Activated naive CD8-positive, alpha-beta T cell treated with anti-CD3 and anti-CD28 coated beads for 36 hours (primary cell): ENCODE measurements at places on chromosomes 12 and 14. TPM values are rescaled to one million over a fixed set of nuclear protein-coding genes. Genes with fewer than 3 reads are reported as not detected.

Gene SDR9C7
- not detected for total RNA-seq

GRCh38 chr12:30964896-30965612 lies 38.5 kb downstream of the TSPAN11 start:
- no peak for DNase-seq
- H3K27me3 ChIP-seq = no peaks in the 10 kb centered on the region
- H3K4me3 ChIP-seq = no peak overlapping the region
- H3K27ac ChIP-seq = no peak overlapping the region
- H3K4me1 ChIP-seq = no peaks in the 10 kb centered on the region
- no peaks in the 10 kb centered on the region for H3K36me3 ChIP-seq

Gene NFE2
- not detected for total RNA-seq

DNA sequence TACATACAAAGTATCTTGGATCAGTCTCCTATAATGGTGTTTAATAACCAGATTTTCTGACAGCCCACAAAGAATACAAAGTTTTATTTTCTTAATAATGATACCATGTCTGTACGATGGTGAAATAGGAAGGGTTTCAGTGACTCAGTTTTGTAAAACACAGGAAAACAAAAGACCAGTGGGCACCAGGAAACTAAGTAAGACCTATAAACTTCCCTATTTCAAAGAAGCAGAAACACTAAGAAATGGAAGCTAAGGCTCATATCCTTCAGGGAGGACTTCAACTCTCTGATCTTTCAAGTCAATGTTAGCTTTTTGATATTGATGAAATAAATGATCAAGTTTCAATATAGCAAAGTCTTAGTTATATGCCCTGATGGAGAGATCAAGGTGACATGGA lies 196.0 kb downstream of the DUSP6 start:
- no peak overlapping the region for H3K4me3 ChIP-seq
- H3K27me3 ChIP-seq = peaks cover 7% of the 10 kb centered on the region
- no peak for DNase-seq

DNA sequence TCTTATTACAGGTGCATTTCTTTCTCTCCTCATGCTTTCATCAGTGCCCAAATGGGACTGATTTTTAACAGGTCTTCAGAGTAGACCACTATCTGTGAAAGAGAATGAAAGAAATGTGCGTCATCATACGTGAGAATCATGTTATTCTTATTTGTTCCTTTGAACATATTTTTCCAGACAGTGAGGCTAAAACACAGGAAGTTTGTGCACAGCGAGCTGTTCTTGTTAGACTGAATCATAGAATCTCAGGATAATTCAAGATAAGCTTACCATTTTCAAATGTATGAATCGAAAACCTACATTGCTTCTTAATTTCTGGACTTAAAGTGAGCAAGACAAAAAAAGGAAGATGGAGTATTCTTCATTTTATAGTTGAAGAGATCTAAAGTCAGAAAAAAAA lies 383.1 kb downstream of the EGLN3 start:
- H3K27me3 ChIP-seq = no peaks in the 10 kb centered on the region
- no peaks in the 10 kb centered on the region for H3K4me1 ChIP-seq
- no peak overlapping the region for H3K27ac ChIP-seq
- H3K36me3 ChIP-seq = no peaks in the 10 kb centered on the region
- no peak for DNase-seq

Gene CMA1
- total RNA-seq = 0.25 TPM

Gene KRT81
- not detected for total RNA-seq

DNA sequence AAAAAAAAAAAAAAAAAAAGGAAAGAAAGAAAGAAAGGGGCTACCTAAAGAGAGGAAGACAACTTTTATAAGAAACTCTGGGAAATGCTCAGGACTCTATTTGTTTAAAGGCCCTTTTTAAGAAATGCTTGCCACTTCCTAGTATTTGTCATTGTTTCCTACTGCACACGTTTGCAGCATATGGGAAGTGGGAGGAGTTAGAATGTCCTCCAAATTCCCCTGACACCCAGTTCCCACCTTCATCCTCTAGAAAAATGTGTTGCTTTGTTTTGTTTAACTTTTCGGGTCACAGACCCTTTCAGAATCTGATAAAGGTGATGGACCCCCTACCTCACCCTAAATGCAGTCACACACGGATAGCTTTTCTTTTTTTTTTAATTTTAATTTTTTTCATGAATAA lies 40.8 kb downstream of the NINJ2 start:
- no peaks in the 10 kb centered on the region for H3K36me3 ChIP-seq
- H3K4me1 ChIP-seq = peaks cover 32% of the 10 kb centered on the region
- H3K27me3 ChIP-seq = no peaks in the 10 kb centered on the region
- no peak for DNase-seq

DNA sequence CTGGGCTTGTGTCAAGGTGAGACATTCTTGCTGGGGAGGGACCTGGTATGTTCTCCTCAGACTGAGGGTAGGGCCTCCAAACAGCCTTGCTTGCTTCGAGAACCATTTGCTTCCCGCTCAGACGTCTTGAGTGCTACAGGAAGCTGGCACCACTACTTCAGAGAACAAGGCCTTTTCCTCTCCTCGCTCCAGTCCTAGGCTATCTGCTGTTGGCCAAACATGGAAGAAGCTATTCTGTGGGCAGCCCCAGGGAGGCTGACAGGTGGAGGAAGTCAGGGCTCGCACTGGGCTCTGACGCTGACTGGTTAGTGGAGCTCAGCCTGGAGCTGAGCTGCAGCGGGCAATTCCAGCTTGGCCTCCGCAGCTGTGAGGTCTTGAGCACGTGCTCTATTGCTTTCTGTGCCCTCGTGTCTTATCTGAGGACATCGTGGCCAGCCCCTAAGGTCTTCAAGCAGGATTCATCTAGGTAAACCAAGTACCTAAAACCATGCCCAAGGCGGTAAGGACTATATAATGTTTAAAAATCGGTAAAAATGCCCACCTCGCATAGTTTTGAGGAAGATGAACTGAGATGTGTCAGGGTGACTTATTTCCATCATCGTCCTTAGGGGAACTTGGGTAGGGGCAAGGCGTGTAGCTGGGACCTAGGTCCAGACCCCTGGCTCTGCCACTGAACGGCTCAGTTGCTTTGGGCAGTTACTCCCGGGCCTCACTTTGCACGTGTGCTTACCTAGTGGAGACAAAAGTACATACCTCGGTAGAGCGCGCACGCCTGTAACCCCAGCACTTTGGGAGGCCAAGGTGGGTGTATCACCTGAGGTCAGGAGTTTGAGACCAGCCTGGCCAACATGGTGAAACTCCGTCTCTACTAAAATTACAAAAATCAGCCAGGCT lies 4.3 kb downstream of the GAPDH start:
- DNase-seq = peak; percentile 28
- H3K27ac ChIP-seq = peak overlapping the region; percentile 99
- H3K27me3 ChIP-seq = peaks cover 29% of the 10 kb centered on the region
- H3K4me1 ChIP-seq = peaks cover 50% of the 10 kb centered on the region
- peak overlapping the region; percentile 99 for H3K4me3 ChIP-seq
- peaks cover 47% of the 10 kb centered on the region for H3K36me3 ChIP-seq

GRCh38 chr12:60075091-60075490 lies 479.3 kb downstream of the SLC16A7 start:
- no peak for DNase-seq
- H3K36me3 ChIP-seq = no peaks in the 10 kb centered on the region
- no peak overlapping the region for H3K4me3 ChIP-seq
- H3K27me3 ChIP-seq = no peaks in the 10 kb centered on the region

GRCh38 chr12:6234214-6234613 lies 34.0 kb downstream of the CD9 start:
- no peaks in the 10 kb centered on the region for H3K27me3 ChIP-seq
- H3K36me3 ChIP-seq = no peaks in the 10 kb centered on the region
- H3K4me3 ChIP-seq = no peak overlapping the region
- H3K27ac ChIP-seq = no peak overlapping the region
- H3K4me1 ChIP-seq = peaks cover 31% of the 10 kb centered on the region

Gene KCNMB4
- 0.82 TPM for total RNA-seq

Gene SSTR1
- not detected for total RNA-seq

DNA sequence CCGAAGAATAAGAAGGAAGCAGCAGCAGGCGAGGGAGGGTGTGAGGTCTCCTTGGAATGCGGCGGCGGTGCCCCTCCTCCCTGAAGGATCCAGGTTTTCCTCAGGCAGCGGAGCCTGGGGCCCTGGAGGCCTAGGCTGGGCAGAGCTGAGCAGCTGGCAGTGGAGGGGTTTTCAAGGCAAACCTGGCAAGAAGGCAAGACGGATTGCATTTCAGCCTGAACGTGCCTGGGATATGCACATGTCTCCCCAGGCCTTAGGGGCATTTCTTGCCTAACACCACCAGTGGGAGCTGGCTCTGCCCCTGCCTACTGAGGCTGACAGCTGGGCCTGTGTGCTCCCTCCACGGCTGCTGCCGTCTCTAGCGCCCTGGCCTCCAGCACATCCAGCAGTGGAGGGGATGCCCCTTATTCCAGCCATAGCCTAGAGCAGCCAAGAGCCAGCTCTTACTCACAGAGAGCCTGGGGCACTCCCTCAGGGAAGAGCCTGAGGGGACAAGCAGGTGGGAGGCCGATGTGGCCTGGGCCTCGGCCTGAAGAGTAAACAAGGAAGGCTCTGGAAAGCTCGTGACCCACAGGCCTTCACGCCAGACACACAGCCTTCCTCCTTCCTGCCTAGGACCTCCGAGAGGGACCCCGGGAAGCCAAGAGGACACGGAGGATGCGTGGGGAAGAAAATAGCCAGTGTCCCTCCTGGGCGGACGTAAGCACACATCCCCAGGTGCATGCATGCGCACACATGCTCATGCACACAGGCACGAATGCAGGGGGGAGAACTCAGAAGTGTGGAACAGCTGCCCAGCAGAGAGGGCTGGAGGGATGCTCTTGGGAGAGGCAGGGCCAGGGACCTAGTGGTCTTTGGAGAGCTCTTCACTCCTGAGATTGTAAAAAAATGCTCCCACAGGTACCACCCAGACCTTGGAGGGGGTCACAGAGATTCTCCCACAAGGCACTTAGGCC lies 23.0 kb upstream of the EIF2B2 start:
- no peaks in the 10 kb centered on the region for H3K4me1 ChIP-seq
- H3K36me3 ChIP-seq = no peaks in the 10 kb centered on the region
- H3K27ac ChIP-seq = no peak overlapping the region
- no peak for DNase-seq
- H3K4me3 ChIP-seq = no peak overlapping the region
- H3K27me3 ChIP-seq = no peaks in the 10 kb centered on the region

- peaks cover 69% of the 10 kb centered on the region for H3K4me1 ChIP-seq
- H3K27me3 ChIP-seq = no peaks in the 10 kb centered on the region
- H3K4me3 ChIP-seq = no peak overlapping the region
- peaks cover 22% of the 10 kb centered on the region for H3K36me3 ChIP-seq
- no peak overlapping the region for H3K27ac ChIP-seq
These were observed 6.4 kb downstream of the ETV6 start for GRCh38 chr12:11655842-11656241.

GRCh38 chr14:72664651-72665050 lies 229.2 kb downstream of the DPF3 start:
- H3K4me3 ChIP-seq = no peak overlapping the region
- peaks cover 2% of the 10 kb centered on the region for H3K4me1 ChIP-seq

GRCh38 chr12:7123806-7124522 lies 4.7 kb downstream of the RBP5 start:
- no peak overlapping the region for H3K4me3 ChIP-seq
- no peaks in the 10 kb centered on the region for H3K27me3 ChIP-seq
- no peak for DNase-seq
- peaks cover 1% of the 10 kb centered on the region for H3K36me3 ChIP-seq

Gene FAM216A
- total RNA-seq = 66.0 TPM

DNA sequence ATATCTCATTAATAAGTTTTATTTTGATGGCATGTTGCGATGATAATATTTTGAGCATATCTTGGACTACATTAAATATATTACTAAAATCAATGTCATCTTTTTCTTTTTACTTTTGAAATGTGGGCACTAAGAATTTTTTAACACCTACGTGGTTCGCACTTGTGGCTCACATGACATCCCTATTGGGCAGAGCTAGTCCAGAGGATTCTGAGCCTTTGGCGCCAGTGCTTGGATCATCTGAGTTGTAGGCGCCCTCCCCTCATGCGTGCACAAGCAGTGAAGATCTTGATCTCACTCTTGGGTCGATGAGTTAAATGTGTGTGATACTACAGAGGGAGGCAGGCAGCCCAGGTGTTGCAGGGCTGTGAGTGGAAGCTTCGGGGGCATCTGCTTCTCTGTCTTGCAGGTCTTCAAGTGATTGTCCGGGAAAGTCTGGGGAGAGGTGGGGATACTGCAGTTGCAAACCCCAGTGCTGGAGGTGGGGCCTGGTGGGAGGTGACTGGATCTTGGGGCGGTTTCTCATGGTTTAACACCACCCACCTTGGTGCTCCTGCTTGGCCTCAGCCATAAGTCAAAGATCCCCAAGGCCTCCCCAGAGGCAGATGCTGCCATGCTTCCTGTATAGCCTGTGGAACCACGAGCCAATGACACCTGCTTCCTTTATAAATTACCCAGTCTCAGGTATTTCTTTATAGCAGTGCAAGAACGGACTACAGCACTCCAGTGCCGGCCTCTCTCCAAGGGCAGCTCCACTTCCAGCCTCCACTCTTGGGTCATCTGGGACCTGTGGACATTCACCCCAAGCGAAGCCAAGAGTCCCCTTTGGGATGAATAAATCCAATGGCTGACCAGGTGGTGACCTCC lies 46.1 kb upstream of the PPP2R5C start:
- H3K4me3 ChIP-seq = no peak overlapping the region
- no peaks in the 10 kb centered on the region for H3K27me3 ChIP-seq
- no peaks in the 10 kb centered on the region for H3K36me3 ChIP-seq
- DNase-seq = no peak

Gene METTL25
- 4.6 TPM for total RNA-seq

- H3K27ac ChIP-seq = no peak overlapping the region
- no peaks in the 10 kb centered on the region for H3K27me3 ChIP-seq
- H3K36me3 ChIP-seq = no peaks in the 10 kb centered on the region
- no peak for DNase-seq
- H3K4me3 ChIP-seq = no peak overlapping the region
These were observed 16.2 kb downstream of the NOXRED1 start for GRCh38 chr14:77407158-77407557.

DNA sequence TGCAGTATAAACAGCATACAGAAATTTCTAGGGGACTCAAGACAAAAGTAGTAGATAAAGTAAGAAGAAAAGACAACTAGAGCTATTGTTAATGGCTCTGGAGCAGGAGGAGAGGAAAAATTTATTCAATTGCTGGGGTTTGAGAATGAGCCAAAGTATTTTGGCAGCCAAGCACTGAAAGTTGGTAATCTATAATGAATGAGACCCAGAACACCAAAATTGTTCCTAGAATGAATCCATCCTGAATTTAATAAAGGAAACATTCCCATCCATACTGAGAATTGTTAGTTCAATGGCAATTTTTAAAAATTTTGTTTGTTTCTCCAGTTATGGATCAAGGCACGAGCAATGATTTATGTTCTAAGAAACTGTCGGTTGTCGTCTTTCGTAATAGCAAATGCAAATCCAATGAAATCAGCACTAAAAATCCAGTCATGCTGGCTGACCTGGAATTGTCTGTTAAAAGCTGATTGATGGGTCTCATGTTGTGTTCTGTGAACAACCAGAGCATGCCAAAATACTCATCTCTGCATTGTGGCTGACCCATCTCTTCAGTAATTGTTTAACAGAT lies 170.9 kb upstream of the LMNTD1 start:
- peaks cover 5% of the 10 kb centered on the region for H3K27me3 ChIP-seq
- no peak overlapping the region for H3K4me3 ChIP-seq
- no peak overlapping the region for H3K27ac ChIP-seq
- H3K4me1 ChIP-seq = no peaks in the 10 kb centered on the region
- no peaks in the 10 kb centered on the region for H3K36me3 ChIP-seq
- DNase-seq = no peak
